ACHN (cell line): ENCODE measurements at places on chromosomes 12 and 14.

DNA sequence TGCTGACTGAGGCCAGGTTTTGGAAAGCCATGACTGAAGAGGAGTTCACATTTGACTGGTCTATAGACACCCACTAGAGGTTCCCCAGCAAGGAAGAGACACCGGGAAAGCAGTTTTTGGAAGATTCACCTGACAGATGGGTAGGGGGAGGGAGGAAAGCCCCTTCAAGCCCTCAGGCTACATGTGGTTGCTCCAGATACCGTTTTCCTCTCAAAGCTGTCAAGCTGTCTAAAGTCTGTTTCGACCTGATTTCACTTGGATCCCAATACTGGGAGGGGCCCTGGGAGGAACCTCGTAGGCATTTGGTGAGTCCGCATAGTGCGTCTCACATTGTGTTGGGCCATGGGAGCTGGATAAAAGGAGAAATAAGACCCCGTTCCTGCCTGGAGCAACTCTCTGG is 1.7 kb upstream of the LRP1 start:
- DNase-seq, result no peak

GRCh38 chr12:100166232-100166631 is 23.6 kb upstream of the BLTP3B start:
- DNase-seq, result no peak

GRCh38 chr12:115002434-115002833 is 318.5 kb upstream of the TBX3 start:
- DNase-seq, result no peak

DNA sequence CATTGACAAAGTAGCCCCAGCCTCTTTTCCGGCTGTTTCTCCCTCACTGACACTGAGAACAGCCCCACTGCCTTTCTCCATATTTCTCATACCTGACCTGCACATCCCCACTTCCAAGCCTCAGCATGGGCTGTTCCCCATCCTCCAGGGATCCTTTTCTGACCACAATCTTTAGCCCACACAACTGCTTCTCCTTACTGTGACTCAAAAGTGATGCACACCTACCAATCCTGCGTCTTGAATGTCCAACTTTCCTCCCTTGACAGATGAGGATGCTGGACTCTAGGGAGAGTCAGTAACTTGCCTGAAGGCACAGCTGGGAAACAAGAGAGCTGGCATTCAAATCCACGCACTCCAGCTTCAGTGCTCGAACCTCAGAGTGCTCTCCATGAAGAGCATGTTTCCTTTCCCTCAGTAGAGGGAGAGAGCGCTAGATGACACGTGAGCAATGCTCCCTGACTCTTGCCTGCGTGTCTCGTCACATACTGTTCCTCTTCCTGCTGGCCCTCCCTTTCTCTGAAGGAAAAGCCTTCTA is 75.6 kb downstream of the NTF3 start:
- no peak for DNase-seq

GRCh38 chr12:46351886-46352650 is 20.5 kb downstream of the SLC38A2 start:
- no peak for DNase-seq

DNA sequence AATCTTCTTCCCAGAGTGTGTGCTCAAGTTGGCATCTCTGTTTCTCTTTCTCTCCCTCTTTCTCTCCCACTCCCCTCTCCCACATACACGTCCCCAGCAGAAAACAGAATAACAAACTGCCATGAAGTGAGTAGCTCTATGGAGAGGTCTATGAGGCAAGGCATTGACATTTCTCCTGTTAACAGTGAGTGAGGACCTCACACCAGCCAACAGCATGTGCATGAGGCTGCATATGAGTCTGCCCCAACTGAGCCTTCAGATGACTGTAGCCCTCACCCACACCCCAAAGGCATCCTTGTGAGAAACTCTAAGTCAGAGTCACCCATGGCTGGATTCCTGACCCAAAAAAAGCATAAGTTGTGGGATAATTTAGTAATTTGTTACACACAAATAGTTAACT is 50.4 kb downstream of the MAGOHB start:
- DNase-seq, result no peak

DNA sequence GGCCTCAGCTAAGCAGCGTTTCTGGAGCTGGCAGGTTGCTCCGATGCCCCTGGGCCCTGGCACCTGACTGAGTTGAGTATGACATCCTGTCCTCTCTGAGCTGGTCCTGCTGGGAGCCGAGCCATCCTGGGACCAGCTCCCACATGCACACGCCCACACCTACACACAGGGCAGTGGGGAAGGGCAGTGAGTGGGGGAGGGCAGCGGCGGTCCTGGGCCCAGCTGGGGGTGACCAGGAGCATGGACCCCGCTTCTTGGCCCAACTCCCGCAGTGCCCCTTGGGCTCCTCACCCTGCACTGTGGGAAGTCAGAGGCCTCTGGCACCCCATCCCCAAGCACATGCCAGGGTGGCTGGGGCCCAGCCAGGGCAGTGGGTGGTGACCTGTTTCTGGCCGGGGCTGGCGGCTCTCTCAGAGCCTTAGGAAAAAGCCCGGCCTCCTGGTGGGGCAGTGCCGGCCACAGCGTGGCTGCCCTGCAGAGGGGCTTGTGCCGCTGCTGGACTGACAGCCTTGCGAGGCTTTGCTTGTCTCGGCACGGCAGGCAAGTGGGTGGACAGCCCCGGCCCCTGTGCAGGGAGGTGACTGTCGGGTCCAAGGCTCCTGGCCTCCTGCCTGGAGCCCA is 5.9 kb upstream of the CRIP2 start:
- no peak for DNase-seq

DNA sequence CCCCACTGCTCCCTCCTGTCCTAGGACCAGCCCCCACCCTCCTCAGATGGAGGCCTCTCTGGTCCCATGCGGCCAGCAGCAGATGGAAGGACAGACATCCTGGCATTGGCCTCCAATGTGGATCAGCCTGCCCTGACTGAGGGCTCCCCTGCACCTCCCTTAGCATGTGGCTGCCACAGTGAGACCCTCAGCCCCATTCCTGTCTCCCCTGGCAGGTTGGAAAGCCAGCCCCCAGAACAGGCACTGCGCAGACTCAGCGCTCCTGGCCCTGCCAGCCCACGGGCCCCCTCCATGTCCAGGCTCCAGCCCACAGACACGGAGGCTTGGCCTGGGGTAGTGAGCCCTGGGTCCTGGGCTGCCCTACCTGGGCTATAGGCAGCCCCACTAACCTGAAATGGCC is 47.2 kb upstream of the DIO3 start:
- no peak for DNase-seq

- no peak for DNase-seq
Observed at GRCh38 chr14:106185837-106186233, 659.5 kb downstream of the TMEM121 start.

- DNase-seq, result no peak
Observed at GRCh38 chr14:22597771-22598098, 365 bp upstream of the ABHD4 start.

DNA sequence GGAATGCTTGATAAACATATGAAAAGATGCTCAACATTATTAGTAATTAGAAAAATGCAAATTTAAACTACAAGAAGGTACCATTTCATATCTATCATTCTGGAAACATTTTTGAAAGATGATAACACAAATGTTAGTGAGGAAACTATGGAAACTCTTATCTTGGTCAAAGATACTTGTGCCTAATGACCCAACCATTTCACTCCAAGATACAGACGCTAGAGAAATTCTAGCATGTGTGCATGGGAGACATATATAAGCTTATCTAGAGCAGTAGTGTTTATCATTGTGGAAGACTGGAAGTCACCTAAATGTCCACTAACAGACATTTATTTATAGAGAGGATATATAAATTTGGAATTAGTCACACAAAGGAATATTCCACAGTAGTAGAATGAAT is 143.1 kb upstream of the HMGA2 start:
- DNase-seq, result no peak

DNA sequence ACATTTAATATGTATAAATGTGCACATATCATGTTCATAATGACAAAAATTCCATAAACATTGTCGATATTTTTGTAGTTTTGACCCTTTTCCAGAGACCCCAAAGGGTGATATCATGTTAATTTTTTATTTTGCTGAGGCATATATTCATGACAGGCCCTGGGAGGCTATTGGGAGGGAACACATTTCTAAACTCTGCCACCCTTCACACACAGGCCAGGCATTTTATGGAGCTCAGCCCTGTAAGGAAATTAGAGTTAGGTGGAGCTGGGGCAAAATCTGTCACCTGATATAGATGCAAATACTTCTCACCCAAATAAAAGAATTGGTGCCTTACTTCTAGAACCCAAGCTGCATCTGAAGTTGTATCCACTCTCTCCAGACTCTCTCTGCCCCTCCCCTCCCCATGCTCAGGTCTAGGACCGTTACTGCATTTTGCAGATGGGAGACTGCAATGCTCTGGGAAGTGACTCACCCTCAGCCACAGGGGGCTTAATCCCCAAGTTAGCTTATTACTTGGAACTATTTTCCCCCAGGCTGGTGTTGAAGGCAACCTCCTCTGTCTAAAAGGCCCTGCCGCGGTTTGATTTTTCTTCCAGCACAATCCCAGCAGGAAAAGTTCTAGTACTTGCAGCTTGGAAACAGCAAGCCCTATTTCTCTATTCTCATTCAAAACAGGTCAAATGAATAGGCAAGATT is 238.9 kb downstream of the EMP1 start:
- no peak for DNase-seq

GRCh38 chr12:68609998-68610369 is 715 bp upstream of the RAP1B start:
- DNase-seq, result peak; percentile 66

DNA sequence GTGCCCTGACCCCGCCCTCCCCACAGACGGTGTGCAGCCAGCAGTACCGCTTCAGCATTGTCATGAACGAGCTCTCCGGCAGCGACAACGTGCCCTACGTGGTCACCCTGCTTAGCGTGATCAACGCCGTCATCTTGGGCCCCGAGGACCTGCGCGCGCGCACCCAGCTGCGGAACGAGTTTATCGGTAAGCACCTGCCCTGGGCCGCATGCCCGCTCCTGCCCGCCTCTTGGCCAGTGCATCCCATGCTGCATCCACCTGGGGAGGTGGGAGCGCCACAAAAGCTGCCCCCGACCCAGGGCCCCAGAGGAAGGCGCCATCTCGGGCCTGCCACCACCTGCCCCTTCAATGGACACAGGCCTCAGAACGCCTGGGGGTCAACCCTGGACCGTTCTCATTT is 13.9 kb downstream of the INF2 start:
- DNase-seq, result no peak

GRCh38 chr12:25482625-25483024 is 70.5 kb downstream of the LMNTD1 start:
- DNase-seq, result no peak
